T-helper 2 cell (primary cell): ENCODE measurements at places on chromosomes 13 and 19.

DNA sequence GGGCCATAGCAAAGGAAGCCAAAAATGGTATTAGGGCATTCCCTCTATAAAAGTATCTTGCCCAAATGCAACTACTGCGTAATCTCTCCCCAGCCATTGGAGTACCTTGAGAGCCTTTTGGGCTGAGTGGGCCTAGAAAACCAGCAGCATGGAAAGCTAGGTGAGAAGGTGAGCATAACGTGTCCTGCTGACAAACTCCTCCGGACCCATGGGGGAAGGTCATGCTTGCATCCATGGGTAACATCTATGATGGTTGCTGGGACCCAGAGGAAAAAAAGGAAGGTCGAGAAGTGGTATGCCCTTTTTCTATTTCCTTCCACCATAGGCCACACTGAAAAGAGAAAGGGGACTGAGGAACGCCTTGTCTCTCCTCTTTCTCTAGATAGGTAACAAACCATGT is 57.4 kb downstream of the ZNF728 start:
- DNase-seq: no peak

DNA sequence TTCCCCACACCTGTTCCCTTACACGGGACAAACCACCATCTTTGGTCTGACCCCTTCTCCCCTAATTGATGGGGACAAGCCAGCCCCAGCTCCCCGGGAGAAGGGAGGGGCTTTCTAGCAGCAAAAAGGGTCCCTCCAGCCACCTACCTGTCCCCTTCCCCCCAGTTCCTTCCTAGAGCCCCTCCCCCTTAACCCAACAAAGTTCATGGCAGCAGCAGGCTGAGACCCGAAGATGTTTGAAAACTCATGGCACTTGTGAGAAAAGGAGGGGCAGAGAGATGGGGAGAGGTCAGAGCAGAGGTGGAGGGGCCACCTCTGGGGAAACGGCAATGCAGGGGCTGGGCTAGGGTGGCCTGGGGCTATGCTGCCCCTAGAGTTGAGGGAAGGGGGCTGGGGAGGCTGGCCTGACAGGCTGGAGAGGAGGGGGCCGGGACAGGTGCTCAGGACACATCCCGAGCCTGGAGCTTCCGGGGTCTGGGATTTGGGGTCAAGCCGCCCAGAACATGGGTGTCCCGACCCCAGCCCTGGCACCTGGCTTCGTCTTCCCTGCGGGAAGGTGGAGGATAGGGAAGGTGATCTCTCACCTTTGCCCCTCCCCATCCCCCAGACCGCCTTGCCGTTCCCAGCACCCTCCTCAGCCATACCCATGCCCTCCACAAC is 12.5 kb upstream of the ASF1B start:
- DNase-seq: no peak

- DNase-seq: no peak
These were observed 140.8 kb downstream of the ZAR1L start for GRCh38 chr13:32174366-32174765.

DNA sequence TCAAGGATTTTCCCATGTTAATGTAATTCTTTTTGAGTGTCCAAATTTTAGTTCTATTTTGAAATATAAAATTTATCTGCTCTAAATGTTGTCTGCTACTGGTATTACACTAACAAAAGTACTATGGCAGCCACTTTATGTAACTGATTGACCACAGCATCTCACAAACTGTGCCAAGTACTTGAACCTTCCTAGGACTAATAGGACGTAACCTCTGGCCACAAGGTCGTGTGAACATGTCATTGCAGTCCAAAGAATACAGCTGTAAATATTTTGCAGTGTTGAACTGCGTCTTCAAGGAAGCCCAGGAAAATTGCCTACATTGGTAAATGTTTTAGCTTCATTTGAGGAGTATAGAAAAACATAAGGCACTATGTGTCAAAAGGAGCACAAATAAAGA is 1.9 kb downstream of the KCTD4 start:
- no peak for DNase-seq

DNA sequence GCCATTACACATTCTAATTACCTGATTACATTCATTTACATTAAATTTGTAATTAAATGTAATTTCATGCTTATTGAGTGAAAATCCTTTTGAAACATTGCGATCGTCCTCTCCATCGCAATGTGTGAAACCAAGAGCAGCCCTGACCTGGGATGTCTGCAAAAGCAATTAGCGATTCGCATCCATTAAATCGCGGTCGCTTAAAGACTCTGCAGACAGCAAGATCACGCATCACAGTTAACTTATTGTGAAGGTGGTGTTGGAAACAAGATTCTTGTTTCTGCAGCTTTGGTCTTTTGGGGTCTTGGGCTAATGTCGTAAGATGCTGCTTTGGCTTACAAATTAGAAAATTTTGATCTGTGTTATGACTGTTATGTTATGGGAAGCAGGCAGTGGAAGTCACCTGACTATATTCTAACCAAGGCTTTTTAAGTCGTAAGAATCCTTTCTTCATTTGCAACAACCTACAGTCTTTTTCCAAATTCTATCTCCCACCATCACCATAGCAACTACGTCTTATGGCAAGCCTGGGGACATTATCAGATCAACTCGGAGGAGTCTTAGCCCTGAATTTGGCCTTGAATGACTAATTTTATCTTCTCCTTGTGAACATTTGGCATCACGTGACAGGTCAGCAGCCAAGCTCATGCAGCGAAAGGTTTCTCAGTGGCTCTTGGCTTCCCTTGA is 142.8 kb upstream of the SOX1 start:
- DNase-seq: no peak

DNA sequence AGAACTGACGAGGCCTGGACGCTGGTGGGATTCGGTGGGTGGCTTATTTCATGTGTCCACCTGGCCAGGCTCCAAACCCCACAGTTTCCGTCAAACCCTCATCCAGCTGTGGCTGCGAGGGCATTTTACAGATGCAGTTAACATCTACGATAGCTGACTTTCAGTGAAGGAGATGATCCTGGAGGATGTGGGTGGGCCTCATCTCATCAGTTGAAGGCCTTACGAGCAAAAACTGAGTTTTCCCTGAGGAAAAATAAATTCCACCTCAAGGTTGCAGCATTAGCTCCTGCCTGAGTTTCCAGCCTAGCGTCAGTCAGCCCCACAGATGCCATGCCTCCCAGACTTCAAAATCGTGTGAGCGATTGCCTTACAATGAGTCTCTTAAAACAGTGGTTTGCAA is 111.1 kb upstream of the PEG3 start:
- no peak for DNase-seq

GRCh38 chr19:1210227-1210538 is 4.6 kb downstream of the STK11 start:
- no peak for DNase-seq

DNA sequence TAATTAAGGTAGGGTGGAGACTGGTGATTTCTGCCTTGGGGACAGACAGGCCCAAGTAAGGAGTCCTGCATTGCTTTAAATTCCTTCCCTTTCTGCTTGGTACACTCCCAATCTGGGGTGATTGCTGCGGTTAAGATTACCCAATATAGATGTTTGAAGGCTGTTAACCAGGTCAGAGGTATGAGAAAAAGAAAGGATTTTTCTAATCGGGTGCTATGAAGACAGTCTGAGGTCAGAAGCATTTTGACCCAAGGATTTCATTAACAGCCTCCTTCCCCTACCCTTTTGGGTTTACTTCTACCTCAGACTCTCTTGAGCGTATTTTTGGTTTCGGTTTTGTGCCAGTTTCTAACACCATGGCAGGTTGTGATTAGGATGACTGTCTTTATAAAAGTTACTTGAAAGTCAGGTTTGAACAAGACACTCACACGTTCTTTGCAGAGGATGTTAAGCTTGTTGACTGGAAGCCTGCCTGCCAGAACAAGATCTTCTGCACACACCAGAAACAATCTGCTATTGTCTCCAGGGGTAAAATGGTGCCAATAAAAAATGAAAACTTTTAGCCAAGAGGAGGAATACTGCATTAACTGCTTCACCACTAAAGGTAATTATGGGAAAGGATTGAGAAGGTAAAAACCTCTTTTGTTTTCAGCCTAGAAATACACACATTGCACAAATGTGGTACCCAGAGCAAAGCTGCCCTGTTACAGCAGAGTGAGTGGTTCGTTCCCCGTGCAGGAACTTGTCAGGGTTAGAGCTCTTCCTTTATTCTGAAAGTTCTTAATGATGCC is 108.8 kb downstream of the NDFIP2 start:
- no peak for DNase-seq

GRCh38 chr19:40995355-40995754 is 4.3 kb downstream of the CYP2B6 start:
- no peak for DNase-seq

DNA sequence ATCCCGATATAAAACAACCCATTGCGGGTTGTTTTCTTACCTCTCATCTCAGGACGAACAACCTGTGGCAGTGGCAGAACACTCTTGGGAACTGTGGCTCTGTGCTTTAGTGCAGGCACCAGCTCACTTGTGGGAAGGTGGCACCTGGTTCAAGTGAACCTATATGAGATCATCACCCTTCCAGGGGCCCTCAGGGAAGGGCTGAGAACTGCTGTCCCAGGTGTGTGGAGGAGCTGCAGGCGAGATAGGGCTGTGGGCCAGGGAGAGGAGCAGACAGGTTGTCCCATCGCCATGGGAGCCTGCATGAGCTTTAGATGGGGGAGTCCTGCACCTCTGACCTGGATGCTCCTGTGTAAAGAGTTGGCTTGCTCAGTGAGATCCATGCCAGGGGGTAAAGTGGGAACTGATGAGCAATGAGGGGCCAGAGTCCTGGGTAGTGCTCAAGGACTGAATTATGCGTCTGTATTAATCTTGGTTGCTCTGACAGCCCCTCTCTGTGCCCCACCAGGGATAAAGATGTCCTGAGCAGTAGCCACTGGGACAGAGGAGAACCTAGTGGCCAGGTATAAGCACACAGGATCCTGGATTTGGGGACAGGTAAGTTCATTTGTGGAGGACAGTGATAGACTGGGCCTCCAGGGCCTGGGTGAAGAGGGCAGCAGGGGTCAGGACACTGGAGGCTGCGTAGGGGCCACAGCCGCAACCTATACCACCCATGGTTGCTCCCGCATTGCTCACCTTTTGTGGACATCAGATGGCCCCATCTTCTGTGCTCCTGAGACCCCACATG is 8.7 kb downstream of the CEACAM4 start:
- no peak for DNase-seq

GRCh38 chr13:101170306-101170705 is 246.0 kb downstream of the NALCN start:
- DNase-seq: no peak

DNA sequence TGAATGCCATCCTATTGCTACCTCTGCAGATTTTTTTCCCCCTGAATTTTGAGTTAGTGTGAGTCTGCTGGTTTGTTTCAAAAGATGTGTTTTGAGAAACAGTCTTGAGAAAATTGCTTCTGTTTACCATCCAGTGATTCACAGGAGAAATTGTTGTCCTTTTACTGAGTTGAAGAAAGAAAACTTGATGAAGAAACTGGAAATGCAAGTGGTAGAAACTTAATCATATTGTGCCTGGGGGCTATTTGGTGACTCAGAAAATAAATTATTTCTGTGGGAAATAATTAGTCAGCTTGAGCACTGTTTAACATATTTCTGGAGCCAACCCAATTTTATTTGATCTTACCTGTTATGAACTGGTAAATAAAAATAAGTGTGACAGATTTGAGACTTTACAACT is 35.4 kb downstream of the PAN3 start:
- no peak for DNase-seq

DNA sequence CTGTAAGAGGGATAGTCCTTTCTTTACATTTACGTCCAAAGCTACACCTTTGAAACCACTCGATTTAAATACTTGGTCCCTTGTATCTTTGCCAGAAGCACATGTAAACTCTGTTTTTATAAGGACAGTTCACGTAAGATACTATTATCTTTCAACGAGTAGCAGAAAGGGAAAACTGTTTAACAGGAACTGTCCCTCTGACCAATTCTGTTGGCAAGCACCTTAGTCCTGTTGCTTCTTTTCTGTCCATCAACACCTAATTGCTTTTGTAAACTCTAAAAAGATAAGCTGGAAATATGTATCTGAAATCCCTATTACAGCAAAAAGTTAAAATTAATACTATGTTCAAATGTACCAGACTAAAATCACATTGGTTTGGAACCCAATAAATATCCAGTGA is 37.4 kb downstream of the PCDH9 start:
- DNase-seq: no peak

DNA sequence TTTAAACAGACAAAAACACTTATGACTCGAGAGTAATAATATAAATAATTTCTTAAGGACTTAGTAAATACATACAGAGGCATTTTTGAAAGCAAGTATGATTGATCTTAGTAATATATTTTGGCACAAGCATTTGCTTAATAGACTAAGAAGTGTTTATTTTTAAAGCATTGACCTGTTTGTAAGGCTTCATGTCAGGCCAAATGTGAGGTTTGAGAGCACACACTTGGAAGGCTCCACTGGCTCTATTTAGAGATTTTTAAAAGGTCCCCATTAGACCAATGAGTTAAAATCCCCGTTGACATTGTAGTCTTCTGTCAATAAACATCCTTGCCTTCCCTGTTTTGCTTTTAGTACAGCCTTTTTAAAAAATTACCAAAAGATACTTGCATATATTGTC is 50.4 kb downstream of the ATP8A2 start:
- DNase-seq: no peak

DNA sequence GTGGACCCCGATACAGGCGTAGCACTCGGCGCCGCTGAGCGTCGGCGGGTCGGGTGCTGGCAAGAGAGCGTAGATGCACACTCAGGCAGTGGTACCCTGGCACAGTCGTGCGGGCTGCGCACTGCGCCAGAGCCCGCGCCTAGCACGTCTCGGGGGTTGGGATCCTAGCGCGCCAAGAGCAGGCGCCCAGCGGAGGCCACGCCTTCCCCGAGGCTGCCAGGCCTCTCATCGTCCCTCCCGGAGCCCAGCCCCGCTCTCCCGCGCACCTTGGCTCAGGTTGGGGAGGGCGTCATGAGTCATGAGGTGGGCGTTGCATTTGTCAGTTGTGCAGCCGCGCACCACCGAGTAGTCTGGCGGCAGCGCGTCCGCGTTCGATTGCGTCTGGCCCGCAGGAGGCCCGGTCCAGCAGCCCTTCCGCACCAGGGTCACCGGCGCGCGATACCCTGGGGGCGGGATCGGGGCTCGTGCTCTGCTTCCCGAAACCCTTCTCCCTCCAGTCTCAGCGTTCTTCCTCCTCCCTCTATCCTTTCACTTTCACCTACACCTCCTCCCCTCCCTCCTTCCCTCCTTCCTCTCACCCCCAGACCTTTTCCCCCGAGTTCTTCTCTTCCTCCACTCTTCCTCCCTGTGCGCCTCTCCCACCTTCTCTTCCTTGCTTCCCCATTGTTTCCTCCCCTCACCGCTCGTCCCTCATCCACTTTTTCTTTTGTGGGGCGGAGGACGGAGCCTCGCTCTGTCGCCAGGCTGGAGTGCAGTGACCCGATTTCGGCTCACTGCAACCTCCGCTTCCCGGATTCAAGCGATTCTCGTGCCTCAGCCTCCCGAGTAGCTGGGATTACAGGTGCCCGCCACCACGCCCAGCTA is 3.5 kb downstream of the LYPD5 start:
- DNase-seq: no peak

DNA sequence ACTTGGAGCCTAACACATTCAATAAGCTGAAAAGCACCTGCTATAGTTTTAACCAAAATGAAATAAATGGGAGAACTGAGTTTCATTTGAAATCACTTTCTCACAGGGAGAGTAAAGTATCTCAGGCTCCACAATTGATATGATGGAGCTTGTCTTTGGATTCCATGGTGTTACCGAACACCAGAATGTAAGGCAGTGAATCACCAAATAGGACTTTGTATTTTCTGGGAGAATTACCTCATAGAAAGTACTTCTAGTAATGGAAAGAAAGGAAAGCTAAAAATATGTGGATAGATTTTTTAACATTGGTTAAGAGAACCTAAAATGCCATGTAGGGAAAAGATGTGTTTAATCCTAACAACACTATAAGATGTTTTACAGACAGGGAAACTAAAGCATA is 123.6 kb downstream of the NALCN start:
- no peak for DNase-seq

GRCh38 chr13:98584668-98585397 is 7.9 kb upstream of the STK24 start:
- DNase-seq: no peak
